A673 (cell line): ENCODE measurements at places on chromosomes 12 and 14. TPM values are rescaled to one million over a fixed set of nuclear protein-coding genes. Genes with fewer than 3 reads are reported as not detected.

DNA sequence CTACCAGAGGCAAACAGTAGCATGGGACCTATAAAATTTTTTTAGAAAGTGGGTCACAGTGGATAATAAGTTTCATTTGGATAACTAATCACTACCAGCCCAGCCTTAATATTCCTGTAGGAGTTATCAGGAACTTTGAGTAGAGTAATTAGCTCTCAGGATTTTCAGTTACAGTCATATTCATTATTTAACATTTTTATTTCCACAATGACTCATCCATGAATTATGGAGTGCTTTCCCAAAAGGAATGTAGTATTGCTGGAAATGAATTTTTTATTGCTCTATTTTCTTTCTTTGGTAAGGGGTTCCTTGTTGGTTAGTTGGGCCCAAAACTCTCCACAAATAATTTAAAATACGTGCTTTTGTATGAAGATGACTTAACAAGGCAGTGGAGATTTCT is 53.7 kb downstream of the ERC1 start:
- DNase-seq: peak; percentile 12

Gene FBXO33
- 8.6 and 9.5 TPM in 2 replicates for total RNA-seq

Gene C12orf50
- total RNA-seq: 0.15 and 0.20 TPM in 2 replicates

Gene ULK1
- total RNA-seq: 56.1 and 57.3 TPM in 2 replicates

Gene ABHD12B
- total RNA-seq: 0.37 and 0.74 TPM in 2 replicates

Gene MGP
- total RNA-seq: not detected in 2 replicates

DNA sequence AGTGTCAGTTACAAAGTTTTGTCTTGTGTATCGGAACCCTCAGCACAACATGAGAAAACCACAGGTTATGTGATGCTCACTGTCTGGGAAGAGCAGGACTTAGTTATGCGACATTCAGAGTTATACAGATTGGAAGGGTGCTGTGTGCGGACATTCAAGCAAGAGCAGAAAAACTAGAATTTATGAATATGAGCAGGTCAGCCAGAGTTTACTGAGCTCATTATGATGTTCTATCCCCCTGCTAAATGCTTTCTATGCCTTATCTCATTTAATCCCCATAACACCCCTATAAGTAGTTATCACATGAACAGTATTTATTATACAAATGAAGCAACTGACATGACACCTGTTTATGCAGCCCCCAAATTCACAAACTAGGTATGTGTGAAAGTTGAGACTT is 1083.2 kb downstream of the FLRT2 start:
- DNase-seq: no peak

Gene SERPINA9
- total RNA-seq: not detected in 2 replicates

DNA sequence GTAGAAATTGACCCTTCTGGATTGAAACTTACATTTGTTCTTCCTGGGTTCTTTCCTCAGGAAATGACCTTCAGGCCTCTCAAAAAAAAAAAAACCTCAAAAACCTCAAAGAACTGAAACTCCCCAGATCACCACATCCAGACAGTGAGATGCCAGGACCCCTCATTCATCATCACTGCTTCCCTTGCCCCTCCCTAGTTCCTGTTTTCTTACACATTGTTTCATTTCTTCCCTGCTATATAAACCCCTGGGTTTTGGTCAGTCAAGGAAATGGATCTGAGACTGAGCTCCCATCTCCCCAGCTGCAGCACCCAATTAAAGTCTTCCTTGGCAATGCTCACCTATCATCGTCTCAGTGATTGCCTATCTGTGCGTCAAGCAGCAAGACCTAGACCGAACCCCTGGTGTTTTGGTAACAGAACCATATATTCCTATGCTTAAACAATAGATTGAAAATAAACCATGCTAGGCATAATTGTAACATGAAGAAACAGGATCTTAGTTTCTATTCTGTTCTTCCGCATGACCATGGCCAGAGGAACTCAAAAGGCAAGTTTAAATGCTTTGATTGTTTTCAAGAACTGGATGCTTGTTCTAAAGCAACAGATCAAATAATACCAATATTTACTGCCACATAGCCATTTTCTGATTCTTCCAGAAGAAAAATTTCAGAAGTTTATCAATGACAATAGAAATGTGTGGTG is 108.0 kb upstream of the MAX start:
- no peak for DNase-seq

GRCh38 chr12:113184900-113185179 is 438 bp downstream of the DDX54 start:
- DNase-seq: peak; percentile 95

GRCh38 chr12:117084405-117085317 is 14.6 kb downstream of the TESC start:
- no peak for DNase-seq

Gene IL31
- not detected in 2 replicates for total RNA-seq

GRCh38 chr14:92740440-92740839 is 8.0 kb downstream of the LGMN start:
- no peak for DNase-seq

DNA sequence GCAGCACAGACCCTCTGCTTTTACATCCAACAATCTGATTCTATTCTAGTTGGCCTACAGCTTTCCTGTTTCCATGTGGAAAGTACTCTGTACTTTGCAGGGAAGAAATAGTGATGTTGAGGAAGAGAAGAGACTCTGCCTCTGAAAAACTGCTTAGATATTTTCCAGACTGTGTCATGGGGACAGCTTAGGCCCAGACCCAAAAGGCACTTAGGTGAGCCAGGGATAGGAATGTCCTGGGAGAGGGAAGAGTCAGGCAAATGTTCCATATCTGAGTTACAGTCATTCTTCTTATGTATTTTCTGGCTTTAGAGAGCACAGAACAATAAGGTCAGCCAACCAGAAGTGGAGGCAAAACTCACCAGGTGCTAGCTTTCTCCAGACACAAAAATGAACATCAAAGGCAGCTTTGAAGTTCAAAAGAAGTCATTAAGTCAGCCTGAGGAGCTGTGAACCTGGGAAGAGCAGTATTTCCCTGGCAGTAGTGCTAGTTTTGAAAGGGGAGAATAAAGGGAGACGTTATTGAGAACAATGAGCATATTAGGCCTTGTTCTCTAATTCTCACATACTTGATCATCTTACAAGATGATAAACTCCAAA is 199.7 kb upstream of the LMNTD1 start:
- no peak for DNase-seq

Gene DACT1
- 4.7 and 5.1 TPM in 2 replicates for total RNA-seq

GRCh38 chr12:31321897-31322228 is 4.1 kb downstream of the SINHCAF start:
- no peak for DNase-seq

Gene TDRD9
- total RNA-seq: not detected in 2 replicates

DNA sequence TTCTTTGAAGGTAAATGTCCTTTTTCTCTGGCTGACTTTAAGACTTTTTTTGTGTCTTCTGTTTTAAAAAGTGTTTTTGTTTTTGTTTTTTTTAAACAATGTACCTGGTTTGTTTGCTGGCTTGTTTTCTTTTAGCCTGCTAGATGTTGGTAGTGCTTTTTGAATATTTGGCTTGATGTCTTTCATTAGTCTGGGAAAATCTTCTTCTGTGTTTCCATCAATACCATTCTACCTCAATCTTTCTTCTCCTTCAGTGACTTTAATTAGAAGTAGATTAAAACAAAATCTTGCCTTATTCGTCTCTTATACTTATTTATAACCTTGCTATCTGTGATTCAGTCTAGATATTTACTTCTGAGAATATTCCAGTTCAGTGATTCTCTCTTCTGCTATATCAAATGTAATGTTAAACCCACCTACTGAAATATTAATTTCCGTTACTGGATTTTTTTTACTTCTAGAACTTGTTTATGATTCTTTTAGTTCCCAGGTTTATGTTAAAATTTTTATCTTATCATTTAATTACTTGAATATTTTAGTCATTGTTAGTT is 21.5 kb downstream of the LMNTD1 start:
- DNase-seq: no peak

DNA sequence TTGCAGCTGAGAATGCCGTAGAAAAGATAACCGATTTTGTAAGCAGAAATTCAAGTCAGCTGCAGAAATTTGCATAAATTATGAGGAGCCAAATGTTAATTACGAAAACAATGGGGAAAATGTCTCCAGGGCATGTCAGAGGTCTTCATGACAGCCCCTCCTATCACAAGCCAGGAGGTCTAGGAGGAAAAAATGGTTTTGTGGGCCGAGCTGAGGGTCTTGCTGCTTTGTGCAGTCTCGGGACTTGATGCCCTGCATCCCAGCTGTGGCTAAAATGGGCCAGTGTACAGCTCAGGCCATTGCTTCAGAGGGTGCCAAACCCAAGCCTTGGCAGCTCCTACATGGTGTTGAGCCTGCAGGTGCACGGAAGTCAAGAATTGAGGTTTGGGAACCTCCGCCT is 131.2 kb upstream of the PDE3A start:
- no peak for DNase-seq

DNA sequence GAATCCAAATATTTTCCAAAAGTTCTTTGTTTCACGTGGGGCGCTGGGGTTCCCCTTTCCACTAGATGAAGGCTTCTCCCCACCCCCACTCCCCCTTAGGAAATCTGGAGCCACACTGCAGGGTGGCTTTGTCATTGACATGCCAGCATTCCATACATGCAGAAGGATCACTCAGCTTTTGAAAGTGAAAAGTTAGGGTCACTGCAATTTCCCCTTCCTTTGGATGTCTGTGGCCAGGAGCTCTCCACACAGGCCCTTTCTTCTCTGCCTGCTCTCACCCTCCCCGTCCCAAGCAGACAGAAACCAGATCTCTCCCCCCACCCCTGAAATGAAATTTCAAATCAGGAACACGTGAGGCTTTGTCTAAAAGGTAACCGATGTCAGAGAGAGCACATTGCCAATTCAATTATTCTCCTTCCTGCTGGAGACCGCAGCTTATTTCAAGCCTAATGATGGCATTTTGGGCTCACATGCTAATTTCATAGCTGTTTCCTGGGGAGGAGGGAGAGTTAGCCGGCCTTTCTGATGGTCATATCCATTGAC is 153.9 kb upstream of the RFLNA start:
- DNase-seq: no peak

- no peak for DNase-seq
Observed at GRCh38 chr14:32602699-32603098, 273.6 kb downstream of the AKAP6 start.

DNA sequence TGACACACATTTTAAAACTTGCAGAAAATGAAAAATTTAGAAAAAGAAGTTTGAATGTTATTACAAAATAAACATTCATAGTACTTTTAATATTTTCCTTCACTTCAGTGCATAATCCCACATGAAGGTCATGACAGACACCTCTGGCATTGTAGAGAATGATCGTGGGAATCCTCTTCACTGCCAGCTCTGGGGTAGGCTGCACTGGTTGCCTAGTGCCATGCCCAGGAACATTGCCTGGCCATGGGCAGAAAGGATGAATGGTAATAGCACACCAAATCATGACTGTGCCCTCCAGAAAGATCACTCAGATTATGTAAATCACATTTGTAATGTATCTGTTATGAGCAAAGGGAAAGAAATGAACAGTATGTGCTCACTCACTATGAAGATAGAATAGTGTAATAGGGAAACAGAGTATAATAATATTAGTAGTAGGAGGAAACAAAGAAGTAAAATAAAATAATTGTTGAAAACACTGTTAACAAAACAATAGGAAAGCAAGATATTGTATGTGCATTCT is 161.6 kb downstream of the PLCZ1 start:
- no peak for DNase-seq

Gene SPIC
- total RNA-seq: not detected in 2 replicates

DNA sequence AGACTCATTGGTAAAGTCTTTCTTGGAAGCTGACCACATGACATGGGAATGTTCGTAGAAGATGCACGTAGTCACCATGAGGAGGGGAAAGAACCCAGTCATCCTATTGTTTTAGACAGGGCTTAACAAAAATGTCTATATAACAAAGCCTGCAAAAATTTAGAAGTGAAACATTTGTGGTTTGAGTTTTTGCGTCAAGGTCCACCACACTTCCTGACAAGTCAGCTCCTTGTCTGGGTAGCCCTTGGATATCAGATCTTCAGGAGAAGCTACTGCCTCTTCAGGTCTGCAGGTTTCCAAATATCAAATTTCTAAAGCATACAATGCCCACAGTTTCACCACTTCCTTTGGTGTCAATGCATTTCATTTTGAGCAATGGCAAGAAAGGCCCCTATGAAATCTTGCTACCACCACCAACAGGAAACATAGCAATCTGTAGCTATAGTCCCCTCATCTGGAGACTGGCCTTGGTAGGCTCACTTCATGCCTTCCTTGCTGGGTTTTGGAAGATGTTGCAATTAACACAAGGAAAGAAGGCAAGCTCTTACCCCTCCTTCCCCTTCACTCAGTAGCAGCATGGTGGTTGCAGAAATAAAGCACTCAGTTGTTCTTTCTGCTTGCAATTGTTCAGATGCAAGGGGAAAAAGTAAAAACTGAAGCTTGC is 235.2 kb downstream of the PCNX1 start:
- DNase-seq: no peak

GRCh38 chr12:62642486-62642885 is 175.9 kb downstream of the MON2 start:
- no peak for DNase-seq

Gene KLRG1
- total RNA-seq: 1.2 and 1.9 TPM in 2 replicates

DNA sequence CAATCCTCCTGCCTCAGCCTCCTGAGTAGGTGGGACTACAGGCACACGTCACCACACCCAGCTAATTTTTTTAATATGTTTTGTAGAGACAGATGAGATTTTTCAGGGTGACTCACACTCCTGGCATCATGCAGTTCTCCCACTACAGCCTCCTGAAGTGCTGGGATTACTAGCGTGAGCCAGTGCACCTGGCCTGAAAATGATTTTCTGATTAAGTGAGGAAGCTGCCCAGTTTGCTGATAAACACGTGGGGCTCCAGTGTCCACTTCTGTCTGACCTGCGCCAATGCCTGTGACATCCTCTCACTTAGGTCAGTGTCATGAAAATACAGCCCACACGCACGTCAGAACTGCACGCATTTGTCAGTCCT is 37.0 kb upstream of the SFSWAP start:
- DNase-seq: no peak

GRCh38 chr12:12353807-12354206 is 3.1 kb upstream of the BORCS5 start:
- DNase-seq: no peak

- DNase-seq: no peak
Observed at GRCh38 chr12:3142386-3142785, 65.2 kb downstream of the TSPAN9 start.

Gene PRICKLE1
- total RNA-seq: 0.70 and 1.1 TPM in 2 replicates

Gene FICD
- 3.6 and 4.1 TPM in 2 replicates for total RNA-seq

DNA sequence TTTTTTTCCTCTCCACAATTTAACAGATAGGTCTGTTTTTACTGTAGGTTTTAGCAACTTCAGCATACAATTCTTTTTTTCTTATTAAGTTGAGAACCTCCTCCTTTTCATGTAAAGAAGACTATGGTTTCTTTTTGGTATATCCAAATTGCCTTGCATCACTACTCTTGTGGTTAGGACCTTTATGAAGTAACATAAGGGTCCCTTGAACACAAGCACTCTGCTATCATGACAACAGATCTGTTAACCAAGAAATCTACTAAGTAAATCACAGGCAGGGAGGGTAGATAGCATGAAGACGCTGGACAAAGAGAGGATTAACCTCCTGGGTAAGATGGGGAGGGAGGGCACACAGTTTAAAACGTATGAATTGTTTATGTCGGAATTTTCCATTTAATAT is 380.6 kb downstream of the CCDC91 start:
- no peak for DNase-seq

GRCh38 chr14:103164006-103164405 is 40.7 kb downstream of the TNFAIP2 start:
- DNase-seq: no peak

Gene COX8C
- total RNA-seq: 0.66 TPM in 1 of 2 replicates, not detected in the other

- peak; percentile 69 for DNase-seq
Observed at GRCh38 chr12:85920324-85920947, 46.3 kb downstream of the NTS start.

- no peak for DNase-seq
Observed at GRCh38 chr12:77214136-77214535, 148.8 kb upstream of the E2F7 start.

- DNase-seq: no peak
Observed at GRCh38 chr14:23572524-23572828, 4.9 kb upstream of the AP1G2 start.

Gene OXA1L
- 103 and 107 TPM in 2 replicates for total RNA-seq

Gene RAD9B
- 0.28 TPM in 1 of 2 replicates, not detected in the other for total RNA-seq
